Breast epithelium (tissue), 4 donors: ENCODE measurements at places on chromosomes 3 and 15. TPM values are rescaled to one million over a fixed set of nuclear protein-coding genes. Genes with fewer than 3 reads are reported as not detected.

GRCh38 chr15:93082861-93083260, 6.2 kb downstream of the RGMA start:
- no peak for DNase-seq

The CLDN16 gene
- not detected for total RNA-seq

GRCh38 chr3:3851621-3852323, 52.5 kb downstream of the LRRN1 start:
- no peak for DNase-seq

The SLCO3A1 gene
- total RNA-seq, result 8.5 TPM

GRCh38 chr15:59189241-59189640, 17.4 kb upstream of the LDHAL6B start:
- no peak for DNase-seq

GRCh38 chr15:50940506-50940905, 32.0 kb downstream of the AP4E1 start:
- no peak for DNase-seq

DNA sequence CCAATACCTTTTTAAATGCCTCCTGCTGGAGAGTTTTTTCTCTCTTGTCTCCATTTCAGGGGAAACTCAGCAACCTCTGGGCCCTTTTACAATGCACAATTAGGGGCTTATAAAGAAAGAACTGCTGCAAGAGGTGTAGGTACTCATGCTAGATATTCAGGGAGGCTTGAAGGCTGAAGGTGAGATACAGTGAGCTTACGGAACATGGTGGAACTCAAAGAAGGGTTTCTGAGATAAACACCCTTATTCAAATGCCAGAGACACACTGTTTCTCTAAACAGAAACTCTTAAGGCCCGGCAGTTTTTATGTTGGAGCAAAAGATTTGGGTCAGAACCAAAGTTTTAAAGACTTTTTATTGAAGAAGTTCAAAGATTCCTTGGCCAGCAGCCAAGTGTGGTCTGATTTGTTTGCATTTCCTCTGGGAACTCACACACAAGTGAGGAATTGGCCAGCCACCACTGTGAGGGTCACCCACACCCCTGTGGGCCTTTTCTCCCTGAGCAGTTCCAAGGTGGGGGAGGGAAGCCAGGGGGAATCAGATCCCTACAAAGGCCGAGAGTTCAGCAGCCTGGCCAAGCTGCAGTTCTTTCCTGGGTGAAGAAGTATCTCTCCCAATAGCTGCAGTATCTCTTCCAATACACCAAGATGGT, 47.8 kb downstream of the TNFAIP8L3 start:
- no peak for DNase-seq

- no peak for DNase-seq
These were observed 2.7 kb downstream of the IREB2 start for GRCh38 chr15:78440375-78441373.

- peak; percentile 61 for DNase-seq
These were observed 88.8 kb upstream of the CHD2 start for GRCh38 chr15:92811148-92811913.

GRCh38 chr3:69740103-69741021, 1.1 kb downstream of the MITF start:
- peak; percentile 54 for DNase-seq

The ZCWPW2 gene
- 1.1 TPM for total RNA-seq

DNA sequence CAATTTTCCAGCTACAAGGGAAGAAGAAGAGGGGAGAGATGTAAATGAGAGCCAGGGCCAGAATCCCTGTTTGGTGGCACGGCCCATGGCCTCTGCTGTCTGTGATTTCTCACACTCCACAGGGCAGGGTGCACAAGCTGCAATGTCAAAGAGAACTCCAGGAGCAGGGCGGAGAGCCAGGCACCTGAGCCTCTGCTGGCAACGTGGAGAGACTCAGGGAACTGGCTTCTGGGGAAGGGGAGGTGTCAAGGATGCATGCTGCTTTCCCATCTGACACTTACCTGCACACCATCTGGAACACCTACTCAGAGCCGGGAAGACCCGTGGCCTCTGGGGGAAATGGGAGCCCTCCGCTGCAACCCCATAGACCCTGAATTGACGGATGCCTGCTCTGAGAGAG, 507.5 kb upstream of the NR2F2 start:
- DNase-seq, result no peak

DNA sequence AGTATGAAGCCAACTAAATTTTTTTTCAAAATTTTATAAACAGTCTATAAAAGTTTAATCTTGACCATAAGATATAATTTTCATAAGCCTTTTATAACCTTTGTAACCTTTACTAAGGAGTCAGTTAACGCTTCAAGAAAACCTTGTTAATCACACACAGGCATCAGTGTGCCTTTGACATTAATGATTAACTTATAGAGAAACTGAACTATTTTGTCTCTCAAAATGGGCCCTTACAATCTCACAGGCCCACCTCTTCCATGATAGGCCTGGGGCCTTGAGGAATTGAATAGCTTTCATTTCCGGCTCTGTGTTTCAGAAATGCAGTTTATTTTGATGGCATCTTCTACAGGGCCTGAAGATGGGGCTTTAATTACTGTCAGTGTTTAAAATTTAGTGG, 70.1 kb downstream of the CD200 start:
- no peak for DNase-seq

- DNase-seq, result peak; percentile 19
These were observed 29.7 kb downstream of the CACNA2D2 start for GRCh38 chr3:50473768-50474167.

DNA sequence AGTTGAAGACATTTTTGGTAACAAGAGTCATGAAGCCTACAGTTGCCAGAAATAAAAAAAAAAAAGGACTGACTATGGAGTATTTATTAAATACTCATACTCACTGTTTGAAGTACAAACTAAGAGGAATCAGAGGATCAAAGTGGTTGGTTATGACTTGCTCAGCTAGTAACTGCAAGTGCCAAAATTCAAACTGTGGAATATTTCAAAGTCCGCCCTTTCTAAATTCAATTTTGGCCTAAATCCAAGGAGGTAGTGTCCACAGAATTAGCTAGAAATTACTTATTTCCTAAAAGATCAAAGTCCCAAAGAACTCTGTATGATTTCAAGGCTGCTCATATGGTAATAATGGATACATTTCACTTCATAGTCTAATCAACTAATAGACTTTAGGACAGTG, 274.5 kb downstream of the ZBTB20 start:
- no peak for DNase-seq

DNA sequence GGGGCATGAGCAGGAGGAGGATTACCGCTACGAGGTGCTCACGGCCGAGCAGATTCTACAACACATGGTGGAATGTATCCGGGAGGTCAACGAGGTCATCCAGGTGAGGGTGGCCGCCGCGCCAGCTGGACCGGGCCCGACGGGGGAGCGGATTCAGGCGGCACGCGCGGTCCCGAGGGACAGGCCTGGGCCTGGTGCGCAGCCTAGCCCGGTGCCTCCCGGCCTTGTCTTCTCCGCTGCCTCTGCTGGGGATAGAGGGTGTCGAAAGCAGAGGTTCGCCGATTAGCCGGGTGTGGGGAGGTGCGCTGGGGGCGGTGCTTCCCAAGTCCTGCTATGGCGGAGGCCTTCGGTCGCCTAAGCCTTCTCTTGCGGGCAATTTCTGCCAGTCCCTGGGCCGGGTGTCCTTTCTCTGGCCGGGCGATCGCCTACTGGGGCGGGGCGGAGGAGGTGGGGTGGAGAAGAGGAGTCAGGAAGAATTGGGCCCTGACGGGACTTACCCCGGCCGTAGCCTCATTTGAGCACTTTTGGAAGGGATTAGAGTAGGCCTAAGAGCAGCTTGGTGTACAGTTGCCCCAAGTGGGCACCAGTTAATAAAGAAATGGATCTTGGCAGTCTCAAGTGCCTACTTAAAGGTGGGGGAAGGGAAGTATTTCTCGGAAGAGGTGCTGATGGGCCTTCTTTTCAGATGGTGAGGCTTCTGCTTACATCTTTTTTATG, 940 bp downstream of the ARIH1 start:
- peak; percentile 77 for DNase-seq

The FANCD2 gene
- 6.2 TPM for total RNA-seq

GRCh38 chr3:31448035-31448881, 84.5 kb upstream of the STT3B start:
- DNase-seq, result no peak

The RPP14 gene
- 6.2 TPM for total RNA-seq

GRCh38 chr15:100731267-100732152, 129.1 kb downstream of the ASB7 start:
- DNase-seq, result peak; percentile 20

The TAGLN3 gene
- total RNA-seq, result not detected

DNA sequence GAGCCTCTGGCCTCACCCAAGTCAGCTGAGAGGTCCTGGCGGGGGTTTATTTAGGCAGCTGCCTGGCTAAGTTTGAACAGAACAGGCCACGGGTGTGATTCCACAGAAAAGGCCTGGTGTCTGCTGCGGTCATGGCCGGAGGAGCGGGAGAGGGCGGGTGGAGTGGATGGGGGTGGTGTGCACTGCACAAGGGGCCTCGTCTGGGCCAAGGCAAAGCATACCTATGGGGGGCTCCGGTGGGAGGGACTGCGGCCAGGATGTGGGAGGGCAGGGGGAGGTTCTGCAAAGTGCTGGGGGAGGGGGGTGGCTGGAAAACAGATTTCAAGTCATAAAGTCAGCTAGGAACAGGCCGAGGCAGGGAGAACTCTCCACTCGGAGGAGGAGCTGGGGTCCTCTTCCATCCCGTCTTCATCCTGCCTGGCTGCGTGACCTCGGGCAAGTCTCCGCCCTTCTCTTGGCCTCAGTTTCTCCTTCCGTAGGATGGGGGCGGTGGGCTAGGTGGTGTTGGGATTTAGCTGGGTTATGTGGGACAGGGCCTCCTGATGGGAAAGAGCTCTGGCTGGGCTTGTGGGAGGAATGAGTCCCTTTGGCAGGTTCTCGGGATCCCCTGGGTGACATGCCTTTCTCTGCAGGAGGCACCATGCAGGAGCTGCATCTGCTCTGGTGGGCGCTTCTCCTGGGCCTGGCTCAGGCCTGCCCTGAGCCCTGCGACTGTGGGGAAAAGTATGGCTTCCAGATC, 878 bp downstream of the ISLR start:
- peak; percentile 35 for DNase-seq

The ZPLD1 gene
- 0.59 TPM for total RNA-seq

The CTXN2 gene
- total RNA-seq, result not detected

DNA sequence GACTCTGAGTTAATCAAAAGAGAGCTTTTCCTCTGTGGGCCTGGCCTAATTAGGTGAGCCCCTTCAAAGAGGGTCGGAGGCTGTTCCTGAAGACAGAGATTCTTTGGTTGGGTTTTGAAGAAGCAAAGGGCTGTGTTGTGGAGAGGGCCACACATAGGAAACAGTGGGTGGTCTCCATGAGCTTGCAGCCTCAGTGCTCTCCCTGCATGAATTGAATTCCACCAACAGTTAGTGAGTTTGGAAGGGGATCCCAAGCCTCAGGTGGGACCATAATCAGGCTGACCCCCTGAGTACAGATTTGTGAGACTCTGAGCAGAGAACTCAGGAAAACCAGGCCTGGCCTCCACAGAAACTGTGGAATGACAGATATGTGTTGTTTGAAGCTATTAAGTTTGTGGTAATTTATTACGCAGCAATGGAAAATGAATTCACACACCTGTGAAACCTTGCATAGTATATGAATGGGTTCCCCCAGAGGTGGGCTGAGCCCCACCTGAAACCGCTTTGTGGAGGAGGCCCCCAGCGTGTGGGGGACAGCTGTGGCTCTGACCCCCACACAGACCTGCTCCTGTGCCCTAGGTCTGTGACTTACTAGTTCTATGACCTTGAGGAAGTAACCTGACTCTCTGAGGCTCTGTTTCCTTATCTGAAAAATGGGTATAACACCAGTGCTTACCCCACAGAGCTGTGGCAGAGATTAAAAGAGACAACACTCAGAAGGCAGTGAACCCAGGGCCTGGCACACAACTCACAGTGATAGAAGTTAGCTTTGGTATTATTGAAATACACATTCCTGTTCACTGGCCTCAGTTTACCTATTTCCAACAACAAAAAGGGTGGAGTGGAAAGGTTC, 431.3 kb downstream of the FOXP1 start:
- no peak for DNase-seq

The ADCY5 gene
- 10.1 TPM for total RNA-seq

DNA sequence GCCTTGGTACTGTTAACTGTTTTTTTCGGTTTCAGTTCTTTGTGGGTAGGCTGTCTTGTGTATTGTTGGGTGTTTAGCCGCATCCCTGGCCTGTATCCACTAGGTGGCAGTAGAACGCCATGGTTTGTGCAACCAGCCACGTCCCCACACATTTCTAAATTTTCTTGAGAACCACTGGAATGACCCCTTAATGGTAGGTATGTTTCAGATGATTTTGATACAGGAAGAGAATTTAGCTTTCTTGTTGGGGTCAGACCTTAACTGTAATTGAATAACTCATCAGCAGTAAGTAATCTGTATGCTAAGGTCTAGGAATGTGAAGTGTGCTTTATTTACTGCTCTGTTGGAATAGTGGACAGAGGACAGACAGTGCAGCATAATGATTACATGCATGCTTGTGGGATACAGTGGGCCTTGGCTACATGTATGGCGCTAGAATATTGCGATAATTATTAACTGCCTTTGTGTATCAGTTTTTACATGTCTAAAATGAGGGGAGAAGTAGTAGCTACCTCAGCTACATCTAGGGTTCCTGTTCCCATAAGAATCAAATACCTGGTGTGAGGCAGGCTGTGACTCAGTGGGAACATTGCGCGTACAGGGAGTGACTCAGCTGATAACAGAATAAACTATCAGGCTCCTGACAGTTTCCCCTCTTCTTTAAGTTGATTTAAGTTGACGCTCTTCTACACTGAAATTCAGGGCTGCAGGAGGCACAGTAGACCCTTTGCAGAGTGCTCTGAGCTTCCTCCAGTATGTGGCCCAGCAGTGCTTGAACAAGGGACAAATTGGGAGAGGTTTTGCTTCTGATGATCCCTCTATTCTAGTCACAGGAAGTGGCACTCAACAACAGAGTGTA, 25.0 kb upstream of the GPR171 start:
- peak; percentile 64 for DNase-seq

DNA sequence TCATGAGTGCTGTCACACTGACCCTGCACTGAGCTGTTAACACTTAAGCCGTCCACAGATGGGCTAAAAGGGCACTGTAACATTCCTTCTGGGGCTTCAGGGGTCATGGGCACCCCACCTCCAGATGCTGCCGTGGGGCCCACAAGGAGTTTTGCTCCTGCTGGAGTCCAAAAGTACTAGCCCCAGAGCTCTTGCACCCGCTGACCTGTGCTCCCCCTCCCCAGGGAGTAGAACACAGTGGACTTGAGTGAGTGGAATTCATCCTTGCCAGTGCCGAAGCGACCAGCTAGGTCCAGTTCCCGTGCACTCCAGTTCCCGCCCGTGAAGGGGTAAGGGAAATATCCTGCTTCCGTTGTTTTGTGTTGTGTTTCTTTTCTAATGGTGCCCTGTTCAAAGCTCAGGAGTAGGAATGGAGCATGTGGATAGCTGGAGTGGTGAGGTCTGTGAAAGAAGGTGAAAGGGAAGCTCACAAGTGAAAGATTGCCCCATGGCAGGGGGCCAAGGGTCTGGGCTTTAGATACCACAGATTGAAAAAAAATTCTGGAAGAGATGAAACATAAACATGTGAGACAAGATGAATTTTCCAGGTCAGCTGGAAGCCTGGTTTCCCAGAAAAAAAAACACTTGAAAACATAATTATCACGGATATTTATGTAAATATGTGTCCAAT, 36.6 kb downstream of the SLCO2A1 start:
- DNase-seq, result no peak

GRCh38 chr15:100275641-100276040, 66.1 kb downstream of the ADAMTS17 start:
- no peak for DNase-seq

- no peak for DNase-seq
These were observed 1333.0 kb downstream of the ROBO1 start for GRCh38 chr3:78434801-78435200.

GRCh38 chr3:150015901-150016300, 45.2 kb upstream of the PFN2 start:
- no peak for DNase-seq

The MFN1 gene
- 85.2 TPM for total RNA-seq

The RGMA gene
- total RNA-seq, result 14.4 TPM
